ENCODE measurements at places on chromosomes 1 and 21.

DNA sequence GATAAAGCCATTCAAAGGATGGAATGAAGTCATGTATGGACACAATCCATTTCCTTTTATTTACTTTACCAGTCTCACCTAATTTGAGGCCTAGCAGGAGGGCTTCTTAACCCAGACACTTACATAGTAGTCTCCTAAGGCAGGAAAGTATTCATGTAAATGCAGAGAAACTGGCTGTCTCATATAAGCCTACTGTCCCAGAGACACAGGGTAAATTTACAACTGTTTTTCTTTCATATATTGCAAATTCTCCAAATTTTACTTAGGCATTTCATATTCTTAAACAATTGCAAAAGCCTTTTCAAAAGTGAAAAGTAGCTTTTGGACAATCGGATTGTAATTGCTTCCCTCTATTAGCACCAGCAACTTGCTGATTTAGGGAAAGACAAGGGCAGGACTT is 29.9 kb downstream of the SPAG17 start:
- DNase-seq, result no peak

GRCh38 chr1:201217851-201218250 is 27.2 kb downstream of the IGFN1 start:
- no peak for DNase-seq

- DNase-seq, result no peak
Observed at GRCh38 chr1:41383094-41383852, 22.0 kb downstream of the FOXO6 start.

DNA sequence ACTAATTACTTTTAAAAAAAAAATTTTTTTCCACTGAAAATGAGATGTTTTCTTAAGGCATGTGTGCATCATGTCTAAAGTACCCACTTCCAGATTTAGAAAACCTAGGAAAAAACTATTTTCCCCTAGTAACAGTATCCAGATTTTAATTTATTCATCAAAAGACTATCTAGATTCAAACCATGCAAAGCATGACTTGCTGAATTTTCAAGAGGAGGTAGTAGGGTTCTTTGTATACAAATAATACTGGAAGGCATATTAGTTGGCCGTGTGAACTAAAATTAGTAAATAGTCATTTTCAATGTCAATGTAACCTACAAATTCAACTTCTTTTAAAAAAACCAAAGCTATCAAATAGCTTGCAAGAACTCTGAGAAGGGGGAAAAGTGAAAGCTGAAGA is 189.5 kb downstream of the CLEC20A start:
- no peak for DNase-seq

GRCh38 chr1:221573756-221574155 is 168.1 kb downstream of the DUSP10 start:
- DNase-seq, result no peak

DNA sequence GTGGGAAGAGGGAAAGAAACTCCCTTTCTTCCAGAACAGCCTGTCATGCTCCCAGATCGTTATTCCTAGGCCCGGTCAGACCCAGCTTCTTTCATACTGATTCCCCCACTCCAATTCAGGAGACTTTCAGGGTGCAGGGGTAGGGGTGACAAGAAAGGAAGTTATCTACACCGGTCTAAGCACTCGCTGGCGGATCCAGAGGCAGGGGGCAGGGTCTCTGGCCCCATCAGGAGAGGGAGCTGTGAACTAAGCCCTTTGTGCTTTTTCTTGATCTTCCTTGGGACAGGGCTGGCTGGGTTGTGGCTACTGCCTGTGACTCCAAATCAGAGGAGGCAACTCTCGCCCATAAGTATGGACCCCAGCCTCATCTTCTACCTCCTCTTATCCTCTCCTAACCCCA is 44.3 kb downstream of the NEK2 start:
- no peak for DNase-seq

DNA sequence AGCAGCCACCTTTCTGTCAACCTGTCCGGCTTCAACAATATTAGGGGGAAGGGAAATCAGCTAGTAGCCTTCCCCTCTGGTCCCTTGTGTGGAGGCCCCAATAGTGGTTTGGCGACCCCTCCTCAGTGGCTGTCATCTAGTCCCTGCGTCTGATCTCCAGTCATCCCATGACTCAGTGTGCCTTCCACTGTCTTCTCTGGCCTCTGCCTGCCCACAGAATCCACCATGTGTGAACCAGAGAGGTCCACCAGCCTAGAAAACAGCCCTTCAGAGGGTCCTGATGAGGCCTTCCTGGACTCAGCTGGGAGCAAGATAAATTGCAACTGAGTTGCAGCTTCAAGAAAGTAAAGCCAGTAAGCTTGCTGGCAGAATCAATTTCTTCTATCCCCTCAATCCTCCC is 3.8 kb upstream of the ATXN7L2 start:
- no peak for DNase-seq

- no peak for DNase-seq
Observed at GRCh38 chr1:154743526-154744036, 126.5 kb downstream of the KCNN3 start.

DNA sequence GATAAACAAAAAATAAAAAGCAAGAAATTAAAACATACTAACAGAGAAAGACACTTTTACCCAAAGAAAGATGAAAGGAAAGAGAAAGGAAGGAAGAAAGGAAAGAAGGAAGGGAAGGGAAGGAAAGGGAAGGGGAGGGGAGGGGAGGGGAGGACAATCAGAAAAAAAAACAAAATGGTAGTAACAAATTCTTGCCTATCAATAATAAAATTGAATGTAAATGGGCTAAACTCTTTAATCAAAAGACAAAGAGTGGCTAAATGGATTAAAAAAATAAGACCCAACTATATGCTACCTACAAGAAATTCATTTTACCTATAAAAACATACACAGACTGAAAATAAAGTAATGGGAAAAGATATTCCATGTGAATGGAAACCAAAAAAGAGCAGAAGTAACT is 372.9 kb upstream of the NFIA start:
- DNase-seq, result no peak

DNA sequence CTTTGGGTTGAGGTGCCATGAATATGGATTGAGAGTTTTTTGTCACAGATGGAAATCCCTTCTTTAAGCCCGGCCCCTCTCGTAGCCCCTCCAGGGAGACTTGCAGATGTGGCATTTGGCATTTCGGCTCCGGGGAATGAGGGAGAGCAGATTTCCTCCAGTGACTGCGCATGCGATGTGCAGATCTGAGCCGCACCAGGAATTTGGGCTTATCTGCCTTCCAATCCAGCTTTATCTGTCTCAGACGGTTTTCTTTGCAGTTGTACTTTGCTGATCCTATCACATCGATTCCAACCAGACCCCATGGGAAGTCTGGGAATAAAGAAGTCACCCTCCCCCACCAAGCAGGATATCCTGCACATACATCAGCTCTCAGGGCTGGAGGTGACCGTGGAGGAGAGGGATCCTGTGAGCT is 11.7 kb downstream of the KIF26B start:
- no peak for DNase-seq

GRCh38 chr1:245118066-245118465 is 36.7 kb upstream of the KIF26B start:
- DNase-seq, result no peak

GRCh38 chr1:39957299-39958015 is 2.5 kb downstream of the MFSD2A start:
- peak; percentile 16 for DNase-seq

DNA sequence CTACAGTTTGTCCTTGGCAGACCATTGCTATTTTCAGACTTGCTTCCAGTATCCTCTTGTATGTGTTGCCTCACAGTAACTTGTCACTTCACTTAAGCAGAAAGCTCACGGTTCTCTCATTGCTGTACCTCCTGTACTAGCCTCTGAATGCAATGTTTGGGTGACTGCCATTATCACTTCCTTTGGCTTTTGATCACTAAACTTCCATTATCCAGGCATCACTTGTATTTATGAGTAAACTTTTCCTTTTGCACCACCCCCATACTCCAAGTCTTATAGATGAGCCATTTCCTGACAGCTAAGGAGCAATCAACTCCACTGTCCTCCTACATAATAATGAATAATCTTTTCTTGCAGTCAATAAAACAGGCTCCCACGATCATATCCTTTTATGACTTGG is 255.3 kb downstream of the PDE4B start:
- DNase-seq, result no peak

GRCh38 chr1:182051938-182052337 is 9.6 kb downstream of the ZNF648 start:
- DNase-seq, result no peak

- DNase-seq, result no peak
Observed at GRCh38 chr1:226867461-226868054, 2.9 kb upstream of the PSEN2 start.

- no peak for DNase-seq
Observed at GRCh38 chr21:44722731-44723130, 11.4 kb upstream of the TSPEAR start.

- no peak for DNase-seq
Observed at GRCh38 chr1:77424236-77424635, 142.4 kb downstream of the AK5 start.

DNA sequence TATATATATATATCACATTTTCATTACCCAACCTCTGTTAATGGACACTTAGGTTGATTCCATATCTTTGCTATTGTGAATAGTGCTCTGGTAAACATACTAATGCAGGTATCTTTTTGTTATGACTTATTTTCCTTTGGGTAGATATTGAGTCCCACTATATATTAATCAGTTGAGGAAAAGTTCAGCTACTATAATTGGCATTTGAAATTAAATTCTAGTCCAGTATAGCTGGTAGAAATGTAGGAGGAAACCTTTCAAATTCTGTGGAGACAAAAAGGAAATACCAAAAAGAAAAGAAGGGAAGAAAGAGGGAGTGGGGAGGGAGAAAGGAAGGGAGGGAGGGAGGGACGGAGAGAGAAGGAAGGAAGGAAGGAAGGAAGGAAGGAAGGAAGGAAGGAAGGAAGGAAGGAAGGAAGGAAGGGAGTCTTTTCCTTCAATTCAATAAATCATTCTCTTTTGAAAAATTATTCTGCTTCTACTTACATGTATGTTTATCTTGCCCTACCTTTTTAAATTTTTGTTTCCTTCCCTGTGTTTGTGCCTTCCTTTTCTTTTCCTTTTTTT is 311.9 kb downstream of the TPR start:
- no peak for DNase-seq

DNA sequence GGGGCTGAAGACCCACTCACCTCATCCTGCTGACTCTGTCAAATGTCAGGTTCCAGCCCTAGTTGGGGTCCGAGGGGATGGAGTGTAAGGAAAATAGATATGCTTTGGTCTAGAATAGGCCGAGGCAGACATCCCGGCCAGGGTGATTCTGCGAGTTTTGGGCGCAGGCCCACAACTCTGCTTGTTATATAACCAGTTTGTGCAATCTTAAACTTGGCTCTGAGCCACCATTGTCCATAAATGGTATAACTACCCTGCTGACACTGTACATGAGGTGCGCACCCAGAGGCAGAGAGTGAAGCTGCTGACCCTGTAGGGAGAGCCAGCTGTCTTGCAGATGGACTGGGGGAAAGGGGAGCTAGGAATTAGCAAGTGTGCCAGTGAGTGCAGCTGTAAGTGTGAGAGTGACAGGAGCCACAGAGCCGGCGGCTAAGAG is 1388.8 kb downstream of the AMY1C start:
- DNase-seq, result no peak
